ENCODE measurements at places on chromosomes 3 and 15.
A peak's percentile ranks its signal among the peaks of the same experiment; 100 is the strongest.

DNA sequence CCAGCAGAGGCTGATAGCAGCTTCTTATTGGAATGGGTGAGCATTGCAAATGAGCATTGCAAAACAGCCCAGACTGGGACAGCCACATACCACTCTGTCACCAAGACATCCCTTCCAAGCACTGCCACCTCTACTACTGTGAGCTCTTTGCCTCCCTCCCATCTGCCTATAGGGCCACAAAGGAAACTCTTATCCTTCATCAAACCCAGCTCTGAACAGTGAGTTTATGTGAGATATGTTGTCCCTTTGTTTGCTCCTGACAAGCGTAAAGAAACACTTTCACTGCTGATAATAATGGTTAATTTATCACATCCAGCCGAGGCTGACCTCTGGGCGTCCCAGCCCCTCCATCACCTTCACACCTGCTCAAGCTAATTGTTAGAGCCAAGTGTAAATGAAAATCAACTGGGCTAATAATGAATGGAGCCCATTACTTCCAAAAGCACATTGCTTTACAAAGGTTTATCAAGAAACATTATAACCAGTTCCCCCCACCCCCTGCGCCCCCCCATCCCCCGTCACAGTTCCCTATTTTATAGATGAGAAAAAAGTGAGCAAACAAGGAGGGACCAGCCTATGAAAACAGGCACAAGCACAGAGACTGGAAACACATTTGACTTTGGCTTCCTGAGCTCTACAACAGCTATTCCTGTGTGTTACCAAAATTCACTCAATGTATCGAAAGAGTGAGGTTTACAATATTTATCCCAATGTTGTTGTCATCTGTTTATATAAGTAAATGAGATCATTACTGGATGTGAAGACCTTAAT is 146.3 kb downstream of the ANXA2 start:
- DNase-seq, result no peak

GRCh38 chr3:44363591-44363990 is 25.0 kb downstream of the TCAIM start:
- no peak for DNase-seq

DNA sequence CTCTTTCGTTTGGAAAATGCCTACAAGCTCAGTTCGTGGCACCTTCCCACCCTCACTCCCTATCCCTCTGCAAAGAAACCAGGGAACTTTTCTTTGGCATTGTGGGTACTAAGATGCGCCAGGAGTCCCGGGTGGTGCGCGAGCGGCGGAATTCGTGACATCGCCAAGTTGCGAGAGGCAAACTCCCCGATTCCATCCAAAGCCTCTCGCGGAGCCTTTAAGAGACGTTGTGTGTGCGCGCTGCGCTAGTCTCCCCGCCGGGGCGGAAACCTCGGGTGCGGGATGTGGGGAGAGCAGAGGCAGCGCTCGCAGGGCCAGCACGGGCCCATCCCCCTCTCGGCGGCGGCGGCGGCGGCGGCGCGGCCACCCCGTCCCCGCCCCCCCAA is 443 bp upstream of the NR2F2 start:
- peak; percentile 89 for DNase-seq

DNA sequence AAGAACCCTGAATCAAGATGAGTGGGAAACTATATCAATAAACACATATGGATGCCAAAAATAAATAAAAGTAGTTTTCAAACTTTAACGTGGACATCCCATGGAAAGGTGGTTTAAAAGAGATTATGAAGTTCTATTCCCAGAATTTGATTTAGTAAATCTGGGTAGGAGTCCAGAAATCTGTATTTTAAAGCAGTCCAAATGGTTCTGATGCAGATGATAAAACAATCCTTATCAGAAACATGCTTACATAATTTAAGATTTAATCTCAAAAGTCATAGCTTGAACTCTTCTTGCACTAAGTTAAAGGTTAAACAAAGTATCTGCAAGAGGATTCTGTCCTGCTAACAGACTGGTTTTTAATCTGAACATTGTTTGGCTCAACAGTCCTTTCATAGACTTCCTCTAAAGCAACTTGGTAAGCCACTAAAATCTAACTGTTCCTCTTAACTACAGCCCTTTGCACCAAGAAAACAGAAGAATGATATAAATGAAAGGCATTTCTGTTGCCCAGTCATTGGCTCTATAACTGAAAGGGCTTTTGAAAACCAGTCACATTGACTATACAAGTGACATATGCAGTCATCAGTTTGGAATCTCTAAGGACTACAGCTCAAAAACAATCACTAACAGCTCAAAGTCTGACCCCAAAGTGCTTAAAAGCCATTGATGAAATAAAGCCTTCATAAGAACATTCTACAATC is 23.4 kb upstream of the MAP4 start:
- DNase-seq, result peak; percentile 90

DNA sequence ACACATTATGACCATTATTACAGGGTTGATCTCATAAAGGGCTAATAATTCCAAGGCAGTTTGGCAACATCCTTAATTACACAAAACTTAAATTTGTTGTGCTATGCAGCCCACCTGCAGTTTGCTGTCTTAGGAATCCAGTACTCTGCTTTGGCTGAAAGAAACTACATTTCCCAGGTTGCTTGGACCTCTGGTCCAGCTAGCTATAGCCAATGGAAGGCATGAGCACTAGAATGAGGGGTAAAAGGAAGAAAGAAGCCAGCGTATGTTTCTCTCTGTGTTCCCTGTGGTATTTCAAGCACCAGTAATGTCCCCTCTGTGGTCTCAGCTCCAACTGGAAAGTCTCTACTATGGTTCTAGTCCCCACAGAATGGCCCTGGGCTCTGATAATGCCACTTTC is 84.3 kb upstream of the TSC22D2 start:
- DNase-seq, result no peak

DNA sequence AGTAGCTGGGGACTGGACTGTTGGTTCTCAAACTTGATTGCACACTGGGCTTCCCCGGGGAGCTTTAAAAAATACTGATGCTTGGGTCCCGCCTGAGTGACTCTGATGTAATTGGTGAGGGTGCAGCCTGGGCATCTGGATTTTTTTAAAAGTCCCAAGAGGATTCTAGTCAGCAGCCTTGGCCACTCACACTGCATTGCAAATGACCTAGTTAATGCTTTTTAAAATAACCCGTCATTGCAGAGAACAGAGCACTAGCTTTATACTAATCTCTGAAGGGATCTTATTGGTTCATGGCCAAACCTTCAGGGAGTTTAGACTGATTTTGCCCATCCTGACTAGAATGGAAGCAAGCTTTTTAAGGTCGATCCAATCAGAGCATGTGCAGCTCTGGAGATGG is 310.6 kb upstream of the PROK2 start:
- DNase-seq, result no peak

GRCh38 chr3:152195206-152195605 is 73.5 kb upstream of the MBNL1 start:
- no peak for DNase-seq

- no peak for DNase-seq
These were observed 1010.1 kb downstream of the ROBO1 start for GRCh38 chr3:78757731-78758130.

DNA sequence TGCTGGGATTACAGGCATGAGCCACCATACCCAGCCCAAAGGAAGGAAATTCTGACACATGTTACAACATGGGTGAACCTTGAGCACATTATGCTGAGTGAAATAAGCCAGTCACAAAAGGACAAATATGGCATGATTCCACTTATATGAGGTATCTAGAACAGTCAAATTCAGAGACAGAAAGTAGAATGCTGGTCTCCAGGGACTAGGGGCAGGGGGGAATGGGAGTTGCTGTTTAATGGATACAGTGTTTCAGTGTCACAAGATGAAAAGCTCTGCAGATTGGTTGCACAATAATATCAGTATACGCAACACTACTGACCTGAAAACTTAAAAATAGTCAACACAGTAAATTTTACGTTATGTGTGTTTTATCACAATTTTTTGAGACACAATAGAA is 4.1 kb downstream of the SPATA12 start:
- no peak for DNase-seq

GRCh38 chr3:182925944-182926337 is 54.4 kb downstream of the DCUN1D1 start:
- no peak for DNase-seq

Measured in EL (cell line).